Right renal pelvis (tissue), 4 donors: ENCODE measurements at places on chromosomes 7 and 10. TPM values are rescaled to one million over a fixed set of nuclear protein-coding genes. Genes with fewer than 3 reads are reported as not detected.

DNA sequence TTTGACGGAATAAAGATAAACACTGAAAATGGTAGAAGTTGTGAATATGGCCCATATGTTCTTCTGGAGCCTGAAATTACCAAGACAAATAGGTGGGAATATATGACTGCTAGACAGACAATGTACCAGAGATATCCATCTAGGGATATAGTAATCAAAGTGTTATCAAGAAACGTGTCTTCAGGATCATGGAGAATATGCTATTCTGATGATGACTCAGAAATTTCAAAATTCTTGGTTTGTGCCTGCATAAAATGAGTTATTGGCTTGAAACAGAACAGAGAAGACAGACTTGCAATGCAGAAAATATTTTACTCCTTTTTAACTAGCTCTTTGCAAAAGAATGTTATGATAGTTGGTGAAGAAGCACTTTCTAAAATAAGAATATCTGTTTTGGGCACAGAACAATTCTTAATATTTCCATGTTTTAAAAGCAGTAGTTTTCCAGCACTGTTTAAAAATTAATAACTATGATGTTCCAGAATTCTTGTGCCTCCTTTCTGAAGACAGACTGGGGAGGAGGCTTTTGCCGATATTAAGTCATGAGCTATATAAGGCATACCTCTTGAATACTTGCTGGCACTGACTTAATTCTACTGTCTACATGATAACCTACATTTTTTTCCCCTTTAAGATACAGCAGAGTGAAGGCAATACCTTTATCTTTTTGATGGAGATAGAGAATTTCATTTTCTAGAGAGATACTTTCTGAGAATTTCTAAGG, 34.4 kb upstream of the CABCOCO1 start:
- DNase-seq = no peak

GRCh38 chr7:47292832-47293309, 289.0 kb downstream of the TNS3 start:
- DNase-seq = no peak

DNA sequence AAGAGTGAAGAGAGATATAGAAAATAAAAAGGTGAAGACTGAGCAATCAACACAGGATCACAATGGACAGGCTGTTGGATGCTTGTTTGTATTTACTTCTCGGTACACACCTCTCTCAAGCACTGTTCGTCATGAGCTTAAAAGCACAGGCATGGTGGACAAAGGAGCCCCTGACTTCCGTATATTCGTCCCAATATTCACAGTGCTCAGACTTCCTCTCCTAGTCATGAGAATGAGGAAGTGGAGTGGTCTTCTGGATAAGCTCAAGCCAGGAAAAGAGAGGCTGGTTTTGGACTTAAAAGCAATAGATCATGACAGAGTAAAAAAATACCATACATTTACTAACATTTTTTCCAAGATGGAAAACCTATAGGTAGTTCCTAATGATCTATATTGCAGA, 172.5 kb downstream of the SORCS1 start:
- no peak for DNase-seq

GRCh38 chr10:8431511-8431910, 377.0 kb downstream of the GATA3 start:
- DNase-seq = no peak

DNA sequence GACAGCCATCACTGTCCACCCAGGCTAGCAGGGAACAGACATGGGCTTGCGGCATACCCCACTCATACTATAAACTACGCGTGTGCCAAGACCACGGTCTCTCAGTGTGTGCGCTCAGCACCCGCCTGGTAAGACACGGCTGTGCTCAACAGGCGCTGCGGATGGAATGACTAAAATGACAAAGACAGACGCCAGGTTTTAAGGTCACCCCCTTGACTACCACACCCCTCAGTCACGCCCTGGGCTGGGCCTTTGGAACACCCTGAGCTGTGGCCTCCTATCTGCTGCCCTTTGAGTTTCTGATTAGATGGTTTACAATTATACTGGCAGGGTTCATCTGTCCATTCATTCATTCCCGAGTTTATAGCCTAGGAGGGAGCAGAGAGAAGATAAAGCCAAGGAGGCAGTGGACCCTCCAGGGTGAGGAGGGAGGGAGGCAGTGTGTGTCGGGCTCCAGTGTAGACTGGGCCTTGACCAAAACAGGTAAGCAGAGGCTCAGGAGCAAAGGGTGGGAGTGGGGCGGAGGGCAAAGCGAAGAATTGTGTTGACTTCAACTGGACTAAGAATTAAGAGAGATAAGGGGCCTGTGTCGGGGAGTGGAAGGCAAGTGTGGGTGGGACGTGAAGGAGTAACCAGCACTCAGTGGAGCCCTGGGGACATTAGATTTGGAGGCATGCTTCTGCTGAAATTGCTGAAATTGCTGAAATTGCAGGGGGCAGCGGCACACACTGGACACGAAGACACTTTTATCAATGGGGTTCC, 35.0 kb downstream of the TNS3 start:
- DNase-seq = no peak

GRCh38 chr7:116918704-116919103, 34.6 kb upstream of the ST7 start:
- no peak for DNase-seq

DNA sequence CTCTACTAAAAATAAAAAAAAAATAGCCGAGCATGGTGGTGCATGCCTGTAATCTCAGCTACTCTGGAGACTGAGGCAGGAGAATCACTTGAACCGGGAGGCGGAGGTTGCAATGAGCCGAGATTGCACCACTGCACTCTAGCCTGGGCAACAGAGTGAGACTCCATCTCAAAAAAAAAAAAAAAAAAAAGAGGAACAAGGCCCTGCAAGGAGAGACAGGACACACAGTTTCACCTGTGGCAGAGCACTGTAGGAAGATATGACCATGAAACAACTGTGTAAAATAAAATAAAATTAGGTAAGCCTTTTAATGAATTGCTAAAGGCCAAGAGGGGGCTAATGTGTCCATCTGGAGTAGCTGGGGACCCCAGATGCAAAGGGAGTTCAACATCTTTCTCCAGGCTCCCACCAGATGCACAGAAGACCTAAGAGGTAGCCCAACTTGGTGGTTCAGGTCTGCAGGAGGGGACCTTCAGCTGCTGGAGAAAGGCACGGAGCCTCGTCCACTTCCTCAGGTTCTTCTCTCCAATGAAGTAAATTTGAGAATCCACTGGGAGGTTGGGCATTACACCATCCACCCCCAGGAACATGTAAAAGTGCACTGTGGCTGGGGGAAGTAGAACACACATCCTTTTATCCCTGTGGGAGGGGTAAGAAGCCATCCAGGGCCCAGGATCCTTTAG, 12.7 kb downstream of the PPIF start:
- no peak for DNase-seq

DNA sequence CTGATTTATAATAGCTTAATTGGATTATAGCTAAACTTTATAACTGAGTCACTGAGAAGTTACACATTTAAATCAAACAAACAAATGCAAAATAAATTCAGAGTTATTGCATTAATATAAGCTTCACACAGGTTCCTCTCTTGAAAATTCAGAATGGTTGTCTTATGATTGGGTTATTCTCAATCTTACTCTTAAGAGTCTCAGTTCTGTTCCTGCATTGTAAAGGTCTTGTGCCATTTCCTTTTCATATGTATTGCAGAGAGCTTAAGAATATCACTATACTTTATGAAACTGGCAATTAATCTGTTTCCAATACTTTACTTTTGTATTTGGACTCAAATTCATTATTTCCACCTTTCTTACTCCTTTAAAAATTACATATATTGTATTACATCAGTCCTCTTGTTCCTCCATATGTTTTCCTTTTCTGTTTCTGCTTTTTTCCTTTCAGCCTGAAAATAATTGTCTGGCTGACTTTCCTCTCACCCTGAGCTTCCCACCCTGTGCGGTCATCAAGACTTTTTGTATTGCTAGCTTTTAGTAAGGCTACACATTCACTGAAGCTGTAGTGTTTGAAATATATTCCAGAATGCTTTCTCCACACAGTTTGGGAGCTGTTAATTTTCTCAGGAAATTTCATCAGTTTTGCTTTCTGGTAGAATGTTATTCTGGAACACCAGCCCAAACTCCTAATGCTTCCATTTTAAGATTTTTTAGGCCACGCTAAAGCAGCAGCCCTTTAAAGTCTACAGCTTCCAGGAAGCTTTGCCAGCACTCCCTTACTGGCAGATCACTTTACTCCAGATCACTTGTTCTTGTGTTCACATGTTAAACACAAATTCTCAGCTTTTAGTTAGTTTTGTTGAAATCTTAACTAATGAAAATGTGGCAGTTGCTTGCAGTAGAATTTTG, 139.4 kb downstream of the KCND2 start:
- no peak for DNase-seq

The GARIN1A gene
- 1.8 TPM for polyA plus RNA-seq

The CEP55 gene
- polyA plus RNA-seq = 16.1 TPM

The AGAP5 gene
- 9.3 TPM for polyA plus RNA-seq

The PRKCQ gene
- 16.3 TPM for polyA plus RNA-seq
